ENCODE measurements at places on chromosomes 1 and 21.

DNA sequence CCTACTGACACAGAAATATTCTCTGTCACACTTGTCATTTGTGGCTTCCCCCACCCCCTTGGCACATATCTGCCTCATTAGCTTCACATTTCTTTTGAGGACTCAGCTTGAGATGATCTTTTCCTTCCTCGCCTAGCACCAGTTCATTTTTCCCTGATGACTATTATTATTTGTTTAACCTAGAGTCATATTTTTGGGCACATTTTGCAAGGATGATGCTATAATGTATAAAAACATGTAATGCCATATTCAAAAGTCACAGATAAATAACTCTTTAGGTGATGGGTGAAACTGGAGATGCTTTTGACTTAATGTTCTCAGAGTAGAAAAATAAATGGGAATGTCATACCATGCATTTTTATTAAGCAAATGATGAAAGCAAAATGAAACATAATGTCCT is 202.7 kb downstream of the BACH1 start:
- no peak for DNase-seq

GRCh38 chr1:223617323-223618070 is 48.0 kb downstream of the CAPN8 start:
- DNase-seq: no peak

- DNase-seq: no peak
These were observed 759.8 kb downstream of the ADGRL2 start for GRCh38 chr1:82560566-82560965.

GRCh38 chr1:12368646-12369045 is 138.8 kb downstream of the VPS13D start:
- DNase-seq: no peak

DNA sequence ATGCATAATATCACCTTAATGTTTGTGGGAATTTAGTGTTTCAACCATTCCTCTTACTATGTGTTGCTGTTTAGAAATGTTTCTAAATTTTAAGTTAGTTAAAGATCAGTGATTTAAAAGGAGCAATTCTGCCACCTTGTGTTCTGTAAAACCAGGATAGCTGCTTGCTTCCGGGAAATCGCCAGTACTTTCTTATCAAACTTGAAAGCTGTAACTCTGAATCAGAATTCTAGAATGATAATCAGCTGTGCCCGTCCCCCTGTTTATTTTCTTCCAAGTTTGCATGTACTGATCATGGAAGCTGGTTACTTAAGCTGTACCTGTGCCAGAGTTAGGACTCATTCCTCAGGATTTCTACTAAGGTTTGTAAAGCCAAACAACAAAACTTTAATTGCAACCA is 656.4 kb downstream of the LTN1 start:
- no peak for DNase-seq

DNA sequence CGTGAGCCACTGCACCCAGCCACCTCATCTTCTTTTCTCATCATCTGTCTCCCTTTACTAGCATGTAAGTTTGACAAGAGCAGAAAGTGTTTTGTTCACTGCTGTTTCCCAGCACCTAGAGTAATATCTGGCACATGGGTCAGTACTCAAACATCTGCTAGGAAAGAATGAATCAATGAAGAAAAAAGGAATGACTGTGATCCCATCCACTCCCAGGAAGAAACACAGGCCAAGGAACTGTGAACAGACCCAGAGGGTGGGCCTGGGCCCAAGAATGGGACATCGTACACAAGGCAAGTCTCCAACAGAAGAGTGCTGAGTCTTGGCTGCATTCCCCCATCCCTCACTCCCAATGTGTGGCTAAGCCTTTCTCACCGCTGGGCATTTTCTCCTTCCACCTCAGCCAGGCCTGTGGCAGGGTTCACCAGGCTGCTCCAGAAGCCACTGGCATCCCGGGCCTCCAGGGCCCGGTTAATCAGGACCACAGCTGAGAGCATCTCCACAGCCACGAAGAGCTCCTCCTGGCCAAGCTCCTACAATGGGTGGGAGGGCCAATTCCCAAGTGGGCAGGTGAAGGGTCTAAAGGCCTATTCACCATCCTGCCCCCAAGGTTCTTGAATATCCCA is 18.4 kb downstream of the IQGAP3 start:
- no peak for DNase-seq

- no peak for DNase-seq
These were observed 671 bp upstream of the PYGO2 start for GRCh38 chr1:154962156-154962749.

DNA sequence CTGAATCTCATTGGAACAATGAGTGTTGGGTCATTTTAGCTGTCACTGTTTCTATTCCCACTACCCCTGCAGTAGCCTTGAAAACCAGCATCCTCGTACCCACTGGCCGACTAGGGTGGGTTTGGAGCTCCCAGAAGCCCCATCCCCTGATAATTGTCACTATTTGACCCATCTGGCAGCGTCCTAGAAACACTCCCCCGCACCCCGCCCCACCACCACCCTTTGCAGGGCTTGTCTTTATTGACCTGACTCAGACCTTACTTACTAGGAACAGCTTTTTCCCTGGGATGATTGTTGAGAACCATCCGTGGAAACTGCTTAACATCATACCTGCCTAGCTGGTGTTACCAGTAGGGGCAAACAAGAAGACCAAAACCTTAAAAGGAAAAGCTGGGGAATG is 28.4 kb upstream of the AGPAT3 start:
- no peak for DNase-seq

DNA sequence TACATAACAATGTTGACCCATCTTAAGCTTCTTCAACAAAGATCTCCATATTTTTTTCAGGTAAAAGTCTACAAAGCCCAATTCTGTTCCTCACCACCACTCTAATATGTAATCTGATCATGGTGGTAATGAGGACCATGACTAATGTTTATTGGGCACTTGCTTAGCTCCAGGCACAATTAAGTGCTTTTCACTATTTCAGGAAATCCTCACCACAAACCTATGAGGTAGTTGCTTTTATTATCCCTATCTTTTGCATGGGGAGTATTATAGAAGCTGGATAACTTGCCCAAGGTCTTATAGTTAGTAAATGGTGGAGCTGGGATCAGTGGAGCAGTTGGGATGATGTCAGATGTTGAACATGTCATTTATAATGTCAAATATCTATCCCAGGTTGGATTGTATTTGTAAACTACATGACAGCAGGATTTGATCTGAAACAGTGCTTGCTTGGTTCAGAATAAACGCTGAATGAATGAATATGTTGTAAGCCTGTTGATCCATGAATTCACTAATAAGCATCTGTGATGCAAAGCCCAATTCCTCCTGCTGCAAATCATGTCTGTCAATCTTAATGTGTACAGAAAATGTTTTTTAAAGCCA is 283.3 kb upstream of the ST6GALNAC5 start:
- no peak for DNase-seq

DNA sequence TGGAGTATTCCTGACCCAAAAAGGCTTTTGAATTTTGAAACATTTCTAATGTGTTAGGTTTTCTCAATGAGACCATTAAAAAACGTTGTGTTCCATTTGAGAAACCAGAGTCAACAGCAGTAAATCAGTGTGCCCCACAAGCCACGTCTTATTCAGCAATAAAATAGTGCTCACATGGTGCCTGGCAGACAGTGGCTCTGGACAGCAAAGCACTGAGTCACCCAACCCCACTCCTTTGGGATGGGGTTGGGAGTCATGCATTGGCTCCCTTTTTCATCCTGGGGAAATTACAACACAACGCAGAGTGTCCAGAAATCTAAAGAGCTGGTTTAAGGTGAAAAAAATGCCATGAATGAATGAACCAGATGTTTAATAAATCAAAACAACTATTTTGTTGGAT is 46.5 kb downstream of the KCNJ15 start:
- DNase-seq: peak; percentile 54

GRCh38 chr1:155000411-155000725 is 2.2 kb upstream of the ZBTB7B start:
- no peak for DNase-seq

- no peak for DNase-seq
These were observed 10.6 kb upstream of the CAPZB start for GRCh38 chr1:19495799-19496526.

GRCh38 chr1:91537281-91537986 is 36.8 kb downstream of the CDC7 start:
- no peak for DNase-seq

DNA sequence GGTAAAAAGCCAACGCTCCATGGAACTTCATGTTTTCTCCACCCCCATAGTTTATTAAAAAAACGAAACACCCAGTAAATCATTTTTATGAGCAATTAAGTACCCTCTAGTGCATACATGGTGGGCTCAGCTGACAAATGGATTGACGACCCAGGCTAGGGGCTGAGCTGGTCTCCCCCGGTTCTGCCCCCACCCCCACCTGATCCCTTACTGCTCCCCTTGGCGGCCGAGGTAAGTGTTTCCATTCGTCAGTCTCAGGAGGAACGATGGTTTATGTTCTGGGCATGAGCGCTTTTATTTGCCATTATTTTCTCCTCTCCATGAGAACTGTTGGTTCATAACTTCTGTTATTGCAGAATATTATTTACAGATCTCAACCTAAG is 233.9 kb upstream of the C1orf174 start:
- no peak for DNase-seq

GRCh38 chr1:19776287-19776686 is 23.4 kb downstream of the TMCO4 start:
- DNase-seq: no peak

GRCh38 chr1:205251576-205251975 is 23.8 kb downstream of the TMCC2 start:
- DNase-seq: no peak

GRCh38 chr21:45853703-45854342 is 127.7 kb upstream of the COL6A1 start:
- DNase-seq: no peak

DNA sequence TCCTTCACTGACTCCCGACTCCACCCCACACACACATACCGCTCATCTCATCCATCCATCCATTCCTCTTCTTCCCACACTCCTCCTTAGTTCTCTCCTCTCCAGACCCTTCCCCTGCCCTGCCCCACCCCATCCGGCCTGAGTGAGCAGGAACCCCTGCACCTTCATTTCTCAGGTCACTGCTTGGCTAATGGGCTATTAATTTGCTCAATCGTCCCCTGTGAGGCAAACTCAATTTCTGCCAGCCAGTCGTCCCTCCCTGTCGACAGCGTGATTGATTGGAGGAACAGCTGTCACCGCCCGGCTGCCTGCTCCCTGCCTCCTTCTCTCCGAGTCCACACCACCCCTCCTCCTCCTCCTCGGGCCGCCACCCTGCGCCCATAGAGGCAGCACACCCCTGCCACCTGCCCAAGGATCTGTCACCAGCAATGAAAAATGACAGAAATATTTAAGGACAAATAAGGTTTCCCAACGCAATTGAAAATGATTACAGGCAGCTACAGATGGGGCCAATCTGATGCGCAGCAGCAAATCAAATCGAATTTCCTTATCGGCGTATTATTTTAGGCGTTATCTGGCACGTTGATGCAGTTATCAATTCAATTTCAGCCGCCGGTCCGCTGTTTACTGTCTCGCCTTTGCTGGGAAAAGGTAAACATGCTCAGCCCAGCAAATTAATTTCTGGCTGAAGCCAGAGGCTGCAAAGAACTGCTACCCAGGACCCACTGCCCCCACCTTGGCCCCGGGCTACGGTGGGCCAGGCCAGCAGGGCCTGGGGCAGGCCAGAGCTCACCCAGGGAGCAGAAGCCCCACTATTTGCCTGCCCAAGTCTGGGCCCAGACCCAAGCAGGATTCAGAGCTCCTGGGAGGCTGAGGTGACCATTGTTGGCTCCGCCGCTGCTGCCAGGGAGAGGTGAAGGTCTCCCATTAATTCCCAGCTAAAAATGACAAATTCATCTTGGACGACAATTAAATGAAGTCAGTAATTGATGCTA is 71.3 kb downstream of the TMEM53 start:
- no peak for DNase-seq

DNA sequence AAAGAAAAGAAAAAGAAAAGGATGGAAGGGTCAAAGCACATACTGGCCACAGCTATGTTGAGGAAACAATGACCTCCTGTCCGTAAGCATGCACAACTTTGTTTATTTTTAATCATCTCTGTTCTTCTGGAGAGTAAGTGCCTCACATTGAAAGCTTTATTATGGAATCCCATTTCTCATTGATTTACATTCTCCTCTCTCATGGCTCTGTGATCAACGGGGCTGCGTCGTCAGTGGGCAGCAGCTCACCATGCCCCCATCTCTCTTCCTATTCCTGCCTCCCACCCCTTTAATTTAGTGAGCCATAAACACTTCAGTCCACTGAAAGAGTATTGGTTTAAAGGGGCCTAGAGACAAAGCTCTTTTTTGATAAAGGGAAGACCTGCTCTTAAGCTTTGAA is 98.9 kb downstream of the KAZN start:
- DNase-seq: no peak

DNA sequence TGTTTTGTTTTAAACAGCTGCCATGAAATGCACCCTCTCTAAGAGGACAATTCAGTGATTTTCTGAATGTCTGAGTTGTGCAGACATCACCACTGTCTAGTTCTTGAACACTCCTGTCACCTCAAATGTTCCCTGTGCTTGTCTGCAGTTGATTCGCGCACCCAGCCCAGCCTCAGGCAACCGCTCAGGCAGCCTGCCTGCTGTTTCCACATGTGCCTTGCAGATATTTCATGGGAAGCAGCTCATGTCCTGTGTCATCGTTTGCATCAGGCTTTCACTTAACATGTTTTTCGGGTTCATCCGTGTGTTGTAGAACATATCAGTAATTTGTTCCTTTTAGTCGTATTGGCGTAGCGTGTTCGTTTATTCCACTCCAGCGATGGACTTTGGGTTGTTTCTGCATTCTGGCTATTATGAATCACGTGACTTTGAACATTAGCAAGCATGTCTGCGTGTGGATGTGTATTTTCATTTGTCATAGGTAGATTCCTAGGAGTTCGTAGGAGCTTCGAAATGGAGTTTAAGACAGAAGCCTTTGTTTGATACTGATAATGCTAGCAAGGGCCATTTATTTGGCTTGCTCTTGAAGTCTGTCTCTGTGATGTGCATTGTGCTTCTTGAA is 12.1 kb downstream of the ADARB1 start:
- DNase-seq: no peak

DNA sequence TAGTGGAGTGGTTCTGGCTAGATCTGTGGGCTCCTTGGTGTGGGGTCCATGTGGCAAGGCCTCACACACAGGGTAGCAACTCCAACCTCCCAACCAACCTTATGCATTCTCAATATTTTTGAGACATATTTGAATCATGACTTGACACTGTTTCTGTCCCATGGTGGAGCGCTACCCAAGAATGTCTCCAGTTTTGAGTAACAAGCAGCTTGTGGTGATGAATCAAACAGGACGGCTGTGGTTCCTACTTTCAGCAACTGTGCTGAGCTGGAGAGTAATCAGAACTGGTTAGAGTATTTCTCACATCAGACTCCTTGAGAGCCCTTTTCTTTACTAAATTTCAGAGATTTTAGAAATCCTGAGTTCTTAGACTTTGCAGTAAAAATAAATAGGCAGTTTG is 3.1 kb downstream of the LCE3D start:
- DNase-seq: no peak

- DNase-seq: no peak
These were observed 69.2 kb upstream of the MAGI3 start for GRCh38 chr1:113320972-113321680.

- DNase-seq: no peak
These were observed 16.8 kb downstream of the PTPRC start for GRCh38 chr1:198655459-198656121.

- no peak for DNase-seq
These were observed 11.6 kb upstream of the AKR7A3 start for GRCh38 chr1:19300211-19300610.

- DNase-seq: no peak
These were observed 1.7 kb upstream of the NADK start for GRCh38 chr1:1779691-1780597.

- no peak for DNase-seq
These were observed 5.2 kb upstream of the HLX start for GRCh38 chr1:220873868-220874655.

Data from GOT3 (cell line).